ENCODE measurements at places on chromosomes 16 and 17.

- no peak for DNase-seq
Measured at GRCh38 chr16:89370081-89370511, 120.3 kb downstream of the ANKRD11 start.

- no peak for DNase-seq
Measured at GRCh38 chr17:30950669-30951399, 20.0 kb upstream of the RNF135 start.

DNA sequence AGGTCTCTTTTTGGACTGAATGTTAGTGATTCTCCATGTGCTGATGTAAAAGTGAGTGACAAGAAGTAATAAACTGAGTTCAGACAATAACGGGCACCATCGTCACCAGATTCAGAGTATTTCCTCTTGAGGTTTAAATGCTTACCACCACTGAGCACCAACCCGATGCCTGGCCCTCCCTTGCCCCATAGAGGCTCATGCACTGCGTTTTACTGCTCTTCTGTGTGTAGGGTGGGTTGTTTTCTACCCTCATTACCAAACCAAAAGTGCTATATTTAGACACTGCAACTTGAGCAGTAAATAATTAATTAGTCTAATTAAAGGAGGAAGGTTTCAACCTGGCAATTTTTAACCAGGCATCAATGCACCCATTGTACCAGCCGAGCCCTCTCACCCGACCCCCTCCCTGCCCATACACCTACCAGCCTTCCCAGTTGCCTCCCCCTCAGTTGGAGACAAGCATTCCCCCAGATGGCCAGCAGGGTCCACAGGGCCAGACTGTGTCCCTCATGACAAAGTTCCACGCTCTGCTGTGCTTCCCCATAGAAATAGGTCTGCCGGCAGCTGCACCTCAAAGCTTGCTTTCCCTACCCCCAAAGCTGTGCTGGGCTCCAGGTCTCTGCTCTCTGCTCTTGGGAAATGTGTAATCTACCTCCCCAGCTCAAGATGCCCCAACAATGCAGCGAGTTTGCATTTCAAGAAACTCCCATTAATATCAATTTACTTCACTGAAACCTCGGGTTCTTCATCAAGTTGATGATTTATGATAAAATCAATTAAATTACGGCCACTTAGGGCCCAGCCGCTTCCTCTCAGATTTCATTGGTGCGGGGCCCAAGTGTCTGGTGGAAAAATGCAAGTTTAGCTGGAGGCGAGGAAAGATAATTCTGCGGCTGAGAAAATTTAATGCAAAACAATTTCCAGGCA is 16.0 kb downstream of the HOXB4 start:
- DNase-seq, result no peak

DNA sequence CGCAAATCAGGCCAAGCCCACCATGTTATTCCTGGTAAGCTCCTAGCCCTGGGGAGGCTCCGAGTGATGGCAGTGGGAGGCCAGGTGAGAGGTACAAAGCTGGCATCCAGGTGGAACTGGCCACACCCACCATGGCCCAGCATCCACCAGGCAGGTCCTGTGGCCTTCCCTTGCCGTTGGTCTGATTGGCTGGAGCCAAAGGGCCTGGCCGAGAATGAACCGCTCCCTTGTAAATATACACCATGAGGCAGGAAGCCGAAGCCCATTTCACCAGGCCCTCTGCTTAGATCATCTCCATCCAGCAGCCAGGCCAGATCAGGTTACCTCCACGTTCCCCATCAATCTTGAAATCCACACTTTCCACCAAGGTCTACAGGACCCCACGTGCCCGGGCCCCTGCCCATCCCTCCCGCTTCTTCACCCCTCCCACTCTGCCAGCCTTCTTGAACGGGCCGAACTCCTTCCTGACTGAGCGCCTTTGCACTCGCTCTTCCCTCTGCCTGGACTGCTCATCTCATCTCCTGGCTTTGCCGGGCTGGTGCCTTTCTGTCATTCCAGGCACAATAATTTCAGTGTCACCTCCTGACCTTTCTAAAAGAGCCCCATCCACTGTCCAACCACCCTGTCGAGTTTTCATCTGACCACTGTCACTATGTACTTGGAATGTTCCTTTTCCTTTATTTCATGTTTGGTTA is 5.8 kb downstream of the SOCS1 start:
- no peak for DNase-seq

DNA sequence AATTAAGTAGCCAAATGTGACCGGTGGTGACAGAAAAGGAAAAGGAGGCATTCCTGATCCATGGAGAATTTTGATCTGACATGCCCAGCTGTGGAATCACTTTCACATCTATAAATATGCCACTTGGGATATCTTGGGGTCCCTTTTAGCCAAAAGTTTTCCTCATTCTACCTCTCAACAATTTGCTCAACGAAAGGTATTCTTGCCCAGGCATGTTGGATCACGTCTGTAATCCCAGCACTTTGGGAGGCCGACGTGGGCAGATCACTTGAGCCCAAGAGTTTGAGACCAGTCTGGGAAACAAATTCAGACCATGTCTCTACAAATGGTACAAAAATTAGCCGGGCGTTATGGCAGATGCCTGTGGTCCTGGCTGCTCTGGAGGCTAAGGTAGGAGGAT is 24.3 kb downstream of the LITAF start:
- no peak for DNase-seq

- peak; percentile 0 for DNase-seq
Measured at GRCh38 chr17:80827646-80828643, 163.7 kb upstream of the CHMP6 start.

GRCh38 chr16:15041271-15042004 is 14.4 kb downstream of the NTAN1 start:
- DNase-seq, result no peak

DNA sequence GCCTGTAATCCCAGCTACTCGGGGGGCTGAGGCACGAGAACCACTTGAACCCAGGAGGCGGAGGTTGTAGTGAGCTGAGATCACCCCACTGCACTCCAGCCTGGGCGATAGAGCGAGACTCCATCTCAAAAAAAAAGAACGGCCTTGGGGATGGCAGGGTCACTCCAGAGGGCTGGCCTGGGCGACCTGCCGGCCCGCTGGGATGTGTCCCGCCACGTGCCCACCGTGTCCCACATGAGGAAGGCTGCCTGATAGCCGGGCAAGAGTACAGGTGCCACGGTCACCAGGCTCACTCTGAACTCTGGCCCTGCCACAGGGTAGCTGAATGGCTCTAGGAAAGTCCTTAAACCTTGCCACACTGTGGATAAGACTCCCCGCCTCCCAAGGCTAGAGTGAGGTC is 67.5 kb downstream of the COG7 start:
- no peak for DNase-seq

DNA sequence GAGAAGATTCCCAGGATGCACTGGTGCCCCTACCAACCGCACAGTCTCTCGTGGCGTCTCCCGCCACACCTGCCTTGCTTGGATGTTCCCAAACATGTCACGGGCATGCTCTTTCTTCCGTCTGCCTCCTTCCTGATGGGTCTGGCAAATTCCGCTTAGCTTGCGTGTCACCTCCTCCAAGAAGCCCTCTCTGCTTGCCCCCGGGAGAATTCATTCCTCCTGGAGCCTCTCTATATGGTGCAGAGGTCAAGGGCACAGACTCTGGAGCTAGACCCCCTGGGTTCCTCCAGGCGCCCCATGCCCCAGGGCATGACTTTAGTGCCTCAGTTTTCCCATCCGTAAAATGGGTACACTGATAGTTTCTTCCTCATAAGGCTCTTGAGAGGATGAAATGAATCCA is 21.1 kb downstream of the LITAF start:
- DNase-seq, result no peak

GRCh38 chr16:84382396-84382795 is 14.1 kb downstream of the ATP2C2 start:
- no peak for DNase-seq

- no peak for DNase-seq
Measured at GRCh38 chr16:65249768-65250167, 127.9 kb upstream of the CDH11 start.

- peak; percentile 74 for DNase-seq
Measured at GRCh38 chr17:7294614-7295153, at the start of gene YBX2. TSS of gene YBX2 (minus strand) at chr17:7294639. CDS start at chr17:7294500, 139 bp downstream.

DNA sequence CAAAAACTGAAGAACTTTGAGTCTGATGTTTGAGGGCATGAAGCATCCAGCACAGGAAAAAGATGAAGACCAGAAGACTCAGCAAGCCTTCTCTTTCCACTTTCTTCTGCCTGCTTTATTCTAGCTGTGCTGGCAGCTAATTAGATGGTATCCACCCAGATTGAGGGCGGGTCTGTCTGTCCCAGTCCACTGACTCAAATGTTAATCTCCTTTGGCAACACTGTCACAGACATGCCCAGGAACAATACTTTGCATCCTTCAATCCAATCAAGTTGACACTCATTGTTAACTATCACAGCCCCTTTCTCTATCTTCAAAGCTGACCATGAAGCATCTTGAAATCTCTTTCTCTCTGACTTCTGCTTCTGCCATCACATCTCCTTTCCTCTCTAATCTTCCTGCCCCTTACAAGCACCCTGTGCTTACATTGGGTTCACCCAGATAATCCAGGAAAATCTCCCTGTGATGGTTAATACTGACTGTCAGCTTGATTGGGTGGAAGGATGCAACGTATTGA is 115.9 kb upstream of the CDH13 start:
- DNase-seq, result no peak

- peak; percentile 67 for DNase-seq
Measured at GRCh38 chr16:29811170-29811895, 660 bp upstream of the PRRT2 start.

DNA sequence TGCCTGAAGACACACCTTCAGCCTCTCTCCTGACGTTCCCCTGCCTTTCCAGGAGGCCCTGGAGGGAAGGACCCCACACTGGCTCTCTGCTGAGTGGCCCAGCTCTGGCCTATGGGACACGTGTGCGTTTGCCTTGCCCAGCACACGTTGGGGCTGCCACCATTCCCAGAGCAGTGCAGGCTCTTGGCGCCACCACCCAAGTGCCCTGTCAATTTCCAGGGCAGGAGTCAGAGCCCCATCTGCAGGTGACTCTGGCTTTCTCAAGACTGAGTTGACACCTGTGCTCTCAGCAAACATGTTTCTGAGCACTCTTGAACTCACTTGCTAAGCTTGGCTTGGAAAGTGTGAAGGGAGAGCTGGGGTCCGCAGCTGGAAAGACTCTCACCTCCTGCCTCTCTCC is 4.7 kb upstream of the IRF8 start:
- DNase-seq, result no peak

DNA sequence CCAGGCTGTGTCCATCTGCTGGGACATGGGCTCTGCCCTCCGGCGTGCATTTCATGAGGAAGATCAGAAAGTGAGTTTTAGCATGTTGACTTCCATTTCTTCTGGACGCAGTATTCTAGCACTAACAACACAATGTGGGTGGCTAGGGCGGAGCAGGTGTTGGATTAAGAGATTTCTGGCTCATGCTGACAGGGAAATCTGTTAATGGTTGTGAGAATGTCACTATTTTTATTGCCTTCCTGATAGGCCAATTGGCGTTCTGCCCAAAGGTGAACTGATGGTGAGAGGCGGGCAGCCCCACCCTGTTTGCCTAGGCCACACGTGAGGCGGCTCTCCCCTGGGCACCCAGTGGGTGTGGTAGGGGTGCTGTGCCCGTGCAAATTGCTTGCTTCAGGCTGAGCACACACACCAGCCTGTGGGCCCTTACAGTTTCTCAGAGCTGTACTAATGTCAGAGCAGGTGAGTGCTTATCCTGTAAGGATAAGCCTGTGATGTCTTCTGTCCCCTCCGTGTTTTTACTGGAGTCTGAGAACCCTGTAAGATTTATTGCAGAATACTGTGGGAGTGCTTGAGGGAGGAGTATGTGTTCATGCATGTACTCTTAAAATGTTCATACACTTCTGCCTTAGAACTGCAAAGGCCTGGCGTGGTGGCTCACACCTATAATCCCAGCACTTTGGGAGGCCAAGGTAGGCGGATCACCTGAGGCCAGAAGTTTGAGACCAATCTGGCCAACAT is 30.9 kb downstream of the PGS1 start:
- DNase-seq, result no peak

- no peak for DNase-seq
Measured at GRCh38 chr16:57479976-57480753, 6.1 kb downstream of the DOK4 start.

DNA sequence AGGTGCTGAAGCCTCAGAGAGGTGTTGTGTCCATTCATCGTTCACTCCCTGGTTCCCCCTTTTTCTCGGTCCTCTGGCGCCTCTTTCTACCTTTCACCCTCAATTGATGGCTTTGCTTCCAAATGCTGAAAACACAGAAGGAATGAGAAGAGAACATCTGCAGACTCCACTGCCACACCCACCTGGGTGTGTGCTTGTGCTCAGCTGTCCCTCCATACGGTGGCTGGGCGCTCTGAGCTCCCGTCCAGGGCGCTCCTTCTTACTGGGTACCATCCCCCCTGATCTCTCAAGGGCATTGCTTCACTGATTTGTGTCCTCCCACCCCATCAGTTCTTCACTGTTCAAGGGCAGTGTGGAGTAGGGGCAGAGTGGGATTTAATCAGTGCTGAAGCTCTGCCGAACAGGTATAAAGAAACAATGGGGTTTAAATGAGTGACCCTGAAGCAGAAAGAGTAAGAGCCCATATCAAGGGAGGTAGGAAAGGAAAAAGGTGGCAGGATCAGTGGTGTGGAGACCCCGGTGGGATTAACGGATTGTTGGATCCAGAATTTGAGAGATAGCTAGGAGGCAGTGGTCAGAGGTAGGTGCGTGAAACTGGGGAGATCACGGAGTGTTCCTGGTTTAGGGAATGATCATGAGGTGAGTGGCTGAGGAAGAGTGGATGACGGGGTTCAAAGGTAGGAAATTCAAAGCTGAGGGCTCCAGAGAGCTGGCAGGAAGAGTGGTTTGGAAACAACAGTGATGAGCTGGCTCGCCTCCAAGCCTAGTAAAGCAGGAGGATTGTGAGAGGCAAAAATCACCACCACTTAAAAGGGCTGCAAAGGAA is 40.8 kb downstream of the MRTFB start:
- no peak for DNase-seq

DNA sequence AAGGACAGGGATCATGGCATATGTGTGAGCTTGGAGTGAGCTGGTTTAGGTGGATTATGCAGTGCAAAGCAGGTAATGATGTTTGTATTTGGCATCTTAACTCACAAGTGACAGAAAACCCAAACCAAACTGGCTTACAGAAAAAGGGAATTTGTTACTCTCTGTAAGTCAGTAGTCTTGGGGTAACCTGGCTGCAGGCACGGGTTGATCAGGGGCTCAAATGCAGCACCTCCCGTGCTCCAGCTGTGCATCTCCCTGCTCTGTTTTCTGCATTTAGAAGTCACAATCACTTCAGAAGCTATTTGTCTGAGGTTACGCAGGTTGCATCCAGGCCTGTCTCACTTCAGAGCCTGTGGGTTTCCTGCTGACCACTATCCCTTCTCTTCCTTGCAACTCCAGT is 354.3 kb downstream of the CPPED1 start:
- DNase-seq, result no peak

DNA sequence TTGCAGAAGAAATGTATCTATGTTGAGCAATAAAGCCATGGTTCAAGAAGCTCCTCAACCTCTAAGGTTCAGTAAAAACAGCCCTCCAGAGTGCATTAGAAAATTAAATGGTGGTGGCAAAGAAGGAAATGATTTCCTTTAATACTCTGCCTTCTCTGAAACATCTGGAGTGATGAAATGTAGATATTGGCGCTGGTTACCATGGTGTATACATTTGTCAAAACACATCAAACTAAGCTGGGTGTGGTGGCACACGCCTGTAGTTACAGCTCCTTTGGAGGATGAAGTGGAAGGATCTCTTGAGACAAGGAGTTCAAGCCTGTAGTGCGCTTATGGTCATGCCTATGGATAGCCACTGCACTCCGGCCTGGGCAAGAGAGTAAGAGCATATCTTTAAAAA is 6.0 kb downstream of the CAPNS2 start:
- no peak for DNase-seq

All from stimulated activated CD4-positive, alpha-beta T cell treated with anti-CD3 and anti-CD28 coated beads, Interleukin-4, amount 100 ng/mL, for 1 hour (primary cell).